ENCODE measurements at places on chromosomes 5 and 9. TPM values are rescaled to one million over a fixed set of nuclear protein-coding genes. Genes with fewer than 3 reads are reported as not detected.
A peak's percentile ranks its signal among the peaks of the same experiment; 100 is the strongest.

- no peak for DNase-seq
These were observed 205.6 kb downstream of the GADD45G start for GRCh38 chr9:89810431-89810830.

- no peak for DNase-seq
These were observed 153.6 kb downstream of the FAM114A2 start for GRCh38 chr5:153885141-153885540.

DNA sequence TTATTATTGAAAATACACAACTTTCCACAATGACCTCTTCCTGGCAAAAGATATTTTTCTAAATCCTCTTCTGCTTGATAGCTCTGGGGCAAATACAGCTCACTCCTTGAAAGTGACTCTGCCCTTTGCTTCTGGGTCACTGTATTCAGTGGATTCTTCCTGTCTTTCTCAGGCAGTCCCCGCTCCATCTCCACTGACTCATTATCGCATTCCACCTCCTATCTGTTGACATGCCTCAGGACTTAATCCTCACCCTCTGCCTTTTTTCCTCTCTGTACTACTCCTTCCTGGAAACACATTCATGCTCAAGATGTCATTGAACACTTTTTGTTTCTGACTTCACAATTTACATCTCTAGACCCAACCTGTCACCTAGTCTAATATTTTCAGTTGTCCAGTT, 8.4 kb upstream of the RGS7BP start:
- DNase-seq, result no peak

GRCh38 chr9:106869028-106869427, 6.1 kb downstream of the ZNF462 start:
- DNase-seq, result no peak

GRCh38 chr5:170076211-170076610, 29.5 kb upstream of the FOXI1 start:
- DNase-seq, result no peak

DNA sequence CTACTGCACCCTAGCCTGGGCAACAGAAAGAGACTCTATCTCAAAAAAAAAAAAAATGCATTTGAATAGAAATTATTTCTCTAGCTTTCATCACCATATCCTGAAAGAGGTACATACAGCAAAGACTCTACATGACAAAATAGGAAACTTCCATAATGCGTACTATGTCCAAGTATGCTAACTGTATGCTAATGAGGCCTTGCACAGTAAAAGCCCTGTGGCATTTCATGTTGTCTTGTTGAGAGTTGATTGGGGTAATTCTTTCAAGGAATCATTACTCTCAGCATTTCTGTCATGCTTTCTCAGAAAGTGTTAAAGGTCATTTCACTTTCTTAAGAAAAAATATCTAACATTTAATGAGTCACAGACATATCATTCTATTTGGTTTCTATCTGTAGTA, 393.4 kb downstream of the CTNND2 start:
- no peak for DNase-seq

- DNase-seq, result peak; percentile 69
These were observed 145.4 kb downstream of the GADD45G start for GRCh38 chr9:89750117-89750791.

- no peak for DNase-seq
These were observed 37.7 kb upstream of the PDCL start for GRCh38 chr9:122866079-122866478.

- DNase-seq, result no peak
These were observed 57.7 kb upstream of the MAMDC2 start for GRCh38 chr9:69985971-69986370.

- no peak for DNase-seq
These were observed 80.5 kb upstream of the EPB41L4B start for GRCh38 chr9:109401169-109401989.

DNA sequence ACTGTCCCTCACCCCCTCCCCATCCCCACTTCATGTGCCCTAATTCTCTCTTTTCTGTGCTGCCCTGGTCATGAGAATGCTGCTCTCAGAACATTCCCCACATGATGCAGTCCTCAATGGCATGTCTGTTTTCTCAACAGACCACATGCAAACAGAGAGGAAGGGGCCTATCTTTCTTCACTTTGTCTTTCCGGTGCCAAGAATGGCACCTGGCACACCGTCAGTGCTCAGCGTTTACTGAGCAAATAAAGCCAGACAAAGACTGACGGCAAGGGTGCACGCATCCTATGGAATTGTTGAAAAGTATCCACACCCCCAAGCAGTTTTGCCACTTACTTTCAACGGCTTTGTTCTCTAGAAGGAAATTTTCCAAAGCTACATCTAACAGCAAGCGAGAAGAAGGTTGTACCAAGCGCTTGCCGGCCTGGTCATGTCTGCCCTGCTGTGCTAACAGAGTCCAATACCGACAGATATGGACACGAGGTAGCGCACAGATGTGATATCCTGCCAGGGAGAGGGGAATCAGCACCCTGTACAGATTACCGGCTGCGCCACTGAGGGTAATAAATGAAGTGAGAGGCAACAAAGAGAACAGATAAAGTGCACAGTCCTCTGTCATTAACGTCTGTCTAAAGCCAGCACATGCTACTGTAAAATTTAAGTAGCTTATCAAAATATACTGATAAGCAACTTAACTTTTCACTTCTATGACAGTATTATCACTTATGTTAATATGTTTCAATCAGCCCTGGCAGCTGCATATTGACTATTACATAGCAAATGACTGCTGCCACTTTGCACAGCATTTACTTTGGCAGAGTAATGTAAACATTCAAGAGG, 251.7 kb downstream of the DENND1A start:
- DNase-seq, result no peak

DNA sequence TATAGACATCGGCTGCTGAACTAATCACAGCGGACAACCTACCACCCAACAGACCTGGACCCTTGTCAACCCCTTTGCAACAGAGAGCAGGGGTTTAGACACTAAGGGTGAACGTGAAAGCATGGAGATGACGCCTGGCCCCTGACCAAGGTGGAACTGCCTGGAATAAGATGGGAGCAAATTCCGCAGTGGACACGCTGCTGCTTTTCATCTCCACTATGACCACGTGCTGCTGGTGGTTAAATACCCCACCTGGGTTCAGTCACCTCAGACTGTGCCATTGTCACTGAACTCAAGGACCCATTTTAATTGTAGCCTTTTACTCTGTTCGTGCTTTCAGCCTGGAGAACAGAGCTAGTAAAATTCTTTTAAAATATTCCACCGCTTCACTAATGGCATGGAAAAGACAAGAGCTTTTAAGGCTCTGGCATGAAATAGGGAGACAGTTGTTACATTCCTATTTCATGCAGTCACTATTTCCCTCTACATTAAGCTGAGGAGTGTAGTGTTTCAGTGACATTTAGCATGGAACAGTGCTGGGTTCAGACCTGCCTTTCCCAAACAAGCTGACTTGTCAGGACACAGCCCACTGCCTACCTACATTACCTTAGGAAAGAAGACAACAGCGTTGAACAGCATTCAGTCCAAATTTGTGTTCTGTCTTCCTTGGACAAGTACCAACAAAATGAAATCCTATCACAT, 96.8 kb downstream of the ANKRD18B start:
- no peak for DNase-seq

GRCh38 chr5:55929020-55929799, 65.6 kb downstream of the IL6ST start:
- no peak for DNase-seq

- DNase-seq, result peak; percentile 62
These were observed 1.1 kb downstream of the VLDLR start for GRCh38 chr9:2622461-2623287.

DNA sequence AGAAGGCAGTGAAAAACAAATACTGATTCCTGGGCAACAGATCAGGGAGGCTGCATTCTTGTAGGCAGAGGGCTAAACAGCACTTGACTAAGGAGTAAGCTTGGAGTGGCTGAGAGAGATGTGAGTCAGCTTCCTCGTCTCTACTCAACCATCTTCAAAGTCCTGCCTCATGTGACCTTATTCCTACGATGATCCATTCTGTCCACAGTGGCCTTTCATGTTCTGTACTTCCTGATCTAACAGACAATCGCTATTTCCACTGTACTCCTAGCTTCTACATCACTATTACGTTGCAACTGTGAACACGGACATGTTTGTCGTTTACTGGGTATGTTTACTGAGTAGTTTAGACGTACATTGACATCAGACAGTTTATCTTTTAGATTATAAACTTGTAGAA, 365.4 kb downstream of the ARL15 start:
- DNase-seq, result no peak

GRCh38 chr9:99748676-99749075, 73.0 kb upstream of the NR4A3 start:
- DNase-seq, result no peak

- no peak for DNase-seq
These were observed 408.9 kb upstream of the RGMB start for GRCh38 chr5:98364549-98364948.

DNA sequence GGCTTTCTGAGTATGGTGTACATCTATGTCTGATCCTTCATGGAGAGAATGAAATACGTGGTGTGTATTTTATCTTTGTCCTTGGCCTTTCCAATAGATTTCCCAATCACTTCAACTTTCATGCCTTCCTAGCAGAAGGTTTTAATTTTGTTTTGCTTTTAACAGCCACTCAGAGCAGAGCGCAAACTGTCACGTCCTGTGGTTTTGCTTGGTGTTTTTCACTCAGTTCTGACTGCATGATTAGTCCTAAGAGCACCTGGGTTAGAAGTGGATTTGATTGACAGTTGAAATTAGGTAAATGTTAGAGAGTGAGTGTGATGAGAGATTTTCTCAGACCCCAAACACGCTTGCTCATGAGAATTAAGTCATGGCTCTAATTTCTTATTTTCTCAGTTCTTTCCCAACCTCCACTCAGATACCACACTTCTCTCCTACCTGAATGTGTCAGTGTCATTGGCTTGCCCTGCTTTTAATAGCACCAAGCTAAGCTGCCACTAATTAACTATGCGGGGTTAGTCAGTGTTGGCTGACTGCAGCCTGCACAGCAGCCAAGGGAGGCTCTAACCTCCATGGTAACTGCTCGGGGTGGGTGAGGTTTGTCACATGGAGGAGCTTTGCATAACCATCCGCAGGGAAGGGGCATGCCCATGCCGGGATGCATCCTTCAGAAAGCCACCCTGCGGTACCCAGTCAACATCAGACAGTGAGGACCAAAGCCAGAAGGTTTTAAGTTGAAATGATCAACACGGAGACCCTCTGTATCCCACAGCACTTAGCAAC, 173.4 kb downstream of the NR3C1 start:
- no peak for DNase-seq

- DNase-seq, result no peak
These were observed 358.9 kb upstream of the PCSK5 start for GRCh38 chr9:75531588-75531987.

- no peak for DNase-seq
These were observed 1.3 kb upstream of the ITGA2 start for GRCh38 chr5:52987711-52988331.

DNA sequence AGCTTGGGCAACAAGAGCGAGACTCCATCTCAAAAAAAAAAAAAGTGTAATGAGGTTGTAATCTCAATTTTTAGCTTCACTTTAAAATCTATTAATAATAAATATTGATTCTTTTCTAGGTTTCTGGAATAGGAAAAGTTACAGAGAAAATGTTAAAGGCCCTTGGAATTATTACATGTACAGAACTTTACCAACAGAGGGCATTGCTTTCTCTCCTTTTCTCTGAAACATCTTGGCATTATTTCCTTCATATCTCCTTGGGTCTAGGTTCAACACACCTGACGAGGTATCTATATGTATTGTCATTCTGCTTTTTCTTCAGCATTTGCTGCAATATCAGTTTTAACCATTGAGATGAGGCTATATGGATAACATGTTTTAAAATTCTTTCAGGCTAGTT, 26.6 kb upstream of the ANKDD1B start:
- no peak for DNase-seq

- no peak for DNase-seq
These were observed 45.8 kb downstream of the ARHGEF37 start for GRCh38 chr5:149627070-149627469.

DNA sequence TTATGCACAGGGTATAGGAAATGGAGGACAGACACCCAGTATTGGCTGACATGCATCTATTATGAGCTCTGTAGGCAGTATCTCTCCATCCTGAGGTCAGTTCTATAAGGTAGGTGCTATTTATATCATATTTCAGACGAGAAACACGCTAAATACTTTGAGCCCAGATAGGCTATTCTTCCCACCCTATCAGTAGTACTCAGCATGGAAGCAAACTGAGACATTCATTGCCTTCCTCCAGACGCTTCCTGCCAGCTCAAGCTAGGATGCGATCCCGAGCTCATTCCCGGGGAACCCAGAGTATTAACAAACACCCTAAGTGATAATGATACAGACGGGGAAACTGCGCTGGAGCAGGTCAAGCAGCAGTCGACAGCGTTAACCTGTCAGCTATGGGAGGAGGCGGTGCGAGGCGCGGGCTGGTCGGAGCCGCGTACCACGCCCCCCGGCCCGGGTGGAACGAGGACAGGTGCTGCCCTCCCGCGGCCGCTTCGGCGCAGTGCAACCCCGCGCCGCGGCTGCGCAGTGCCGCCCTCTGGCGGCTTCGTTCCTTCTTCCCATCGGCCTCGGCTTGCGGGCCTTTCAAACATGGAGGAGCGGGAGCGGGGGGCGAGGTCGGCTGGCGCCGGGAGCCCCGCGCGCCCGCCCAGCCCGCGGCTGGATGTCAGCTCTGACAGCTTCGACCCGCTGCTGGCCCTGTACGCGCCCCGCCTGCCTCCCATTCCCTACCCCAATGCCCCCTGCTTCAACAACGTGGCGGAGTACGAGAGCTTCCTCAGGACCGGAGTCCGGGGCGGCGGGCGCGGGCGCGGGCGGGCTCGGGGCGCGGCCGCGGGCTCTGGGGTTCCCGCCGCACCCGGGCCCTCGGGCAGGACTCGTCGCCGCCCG, at the start of gene LSM11:
TSS of gene LSM11 (plus strand) at position 550 of the 888 bp plus-strand sequence. CDS start at position 589, 39 bp downstream.
- peak; percentile 95 for DNase-seq

DNA sequence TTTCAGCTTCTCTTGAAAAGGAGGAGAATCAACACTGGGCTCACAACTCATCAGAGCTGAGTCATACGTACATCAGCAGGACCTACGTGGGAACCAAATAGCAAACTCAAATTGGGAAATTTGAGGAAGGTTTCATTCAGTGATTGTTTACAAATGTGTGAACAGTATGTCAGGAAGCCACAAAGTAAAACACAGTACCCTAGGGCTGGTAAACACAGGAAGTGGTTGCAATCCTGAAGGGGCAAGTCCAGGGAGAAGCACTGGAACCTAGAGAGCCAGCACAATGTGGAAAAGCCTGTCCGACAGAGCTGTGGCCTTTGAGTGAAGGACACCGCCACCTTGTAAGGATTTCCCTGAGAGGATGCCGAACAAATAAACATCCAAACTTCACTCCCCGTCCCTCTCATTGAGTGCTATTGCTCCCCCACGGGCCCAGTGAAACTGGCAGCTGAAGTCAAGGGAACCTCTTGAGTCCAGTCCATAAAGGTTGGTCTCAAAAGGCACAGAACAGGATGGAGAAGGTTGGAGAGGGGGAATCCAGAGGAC, 26.7 kb upstream of the RICTOR start:
- DNase-seq, result no peak

Gene PCSK5
- total RNA-seq, result 41.8 TPM

Gene HAND1
- not detected for total RNA-seq

Gene LMX1B
- not detected for total RNA-seq

Gene OR13C9
- not detected for total RNA-seq

Gene MEIKIN
- total RNA-seq, result not detected

Gene CBY3
- total RNA-seq, result not detected

Gene PCDHGB2
- 10.1 TPM for total RNA-seq

Gene SLC45A2
- not detected for total RNA-seq

Gene C8G
- not detected for total RNA-seq

Gene TRIM36
- 2.5 TPM for total RNA-seq

Gene NR6A1
- total RNA-seq, result 1.1 TPM

Gene FBP1
- 2.4 TPM for total RNA-seq
